ENCODE measurements at places on chromosomes 13 and 19.

DNA sequence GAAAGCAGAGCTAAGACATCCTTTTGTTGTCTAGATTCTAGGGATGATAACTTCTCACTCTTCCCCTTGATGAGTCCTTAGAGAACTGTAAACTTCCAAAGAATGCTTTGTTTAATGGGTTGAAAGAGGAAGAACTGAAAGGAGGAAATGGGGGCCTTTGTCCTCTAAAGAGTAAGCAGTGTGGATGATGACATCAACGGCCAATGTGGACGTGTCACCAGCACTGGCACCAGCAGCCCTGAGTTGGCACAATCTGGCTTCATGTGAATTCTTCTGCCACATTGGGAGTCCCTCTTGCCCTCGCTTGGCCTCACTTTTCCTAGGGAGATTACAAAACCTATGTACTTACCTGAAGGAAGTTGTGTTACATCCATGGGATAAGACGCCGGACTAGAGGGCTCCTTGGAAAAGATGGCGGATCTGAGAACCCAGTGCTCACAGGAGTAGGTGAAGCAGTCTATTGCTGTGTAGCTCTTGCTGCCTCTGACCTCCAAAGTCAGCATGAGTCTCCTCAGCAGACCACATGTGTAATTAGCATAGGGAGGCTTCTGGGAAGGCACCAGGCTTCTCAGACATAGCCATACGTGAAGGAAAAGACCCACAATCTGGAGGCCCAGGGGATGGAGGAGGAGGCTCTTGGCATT lies 62.8 kb downstream of the RGCC start:
- DNase-seq: no peak

- DNase-seq: no peak
These were observed 2.7 kb downstream of the DACH1 start for GRCh38 chr13:71864094-71864985.

- DNase-seq: no peak
These were observed 93.9 kb downstream of the NUFIP1 start for GRCh38 chr13:44895264-44895952.

- DNase-seq: no peak
These were observed 3.1 kb upstream of the UQCRFS1 start for GRCh38 chr19:29216021-29216420.

GRCh38 chr19:19417046-19417445 lies 11.6 kb downstream of the GATAD2A start:
- no peak for DNase-seq

DNA sequence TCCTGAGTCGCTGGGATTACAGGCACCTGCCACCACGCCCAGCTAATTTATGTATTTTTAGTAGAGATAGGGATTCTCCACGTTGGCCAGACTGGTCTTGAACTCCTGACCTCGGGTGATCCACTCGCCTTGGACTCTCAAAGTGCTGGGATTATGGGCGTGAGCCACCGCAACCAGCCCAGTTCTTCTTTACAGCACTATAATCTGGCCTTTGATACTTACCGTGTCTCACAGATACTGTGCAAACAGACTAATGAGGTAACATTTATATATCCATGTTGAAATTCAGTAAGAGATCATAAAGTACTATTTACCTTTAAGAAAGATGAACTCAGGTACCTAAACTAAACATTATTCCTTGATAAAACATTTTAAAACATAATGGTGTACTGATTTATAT lies 121.8 kb upstream of the PRR20A start:
- no peak for DNase-seq

GRCh38 chr13:29589234-29589633 lies 6.3 kb downstream of the SLC7A1 start:
- DNase-seq: no peak

- DNase-seq: no peak
These were observed 4.8 kb downstream of the ABCC4 start for GRCh38 chr13:95296326-95296925.

DNA sequence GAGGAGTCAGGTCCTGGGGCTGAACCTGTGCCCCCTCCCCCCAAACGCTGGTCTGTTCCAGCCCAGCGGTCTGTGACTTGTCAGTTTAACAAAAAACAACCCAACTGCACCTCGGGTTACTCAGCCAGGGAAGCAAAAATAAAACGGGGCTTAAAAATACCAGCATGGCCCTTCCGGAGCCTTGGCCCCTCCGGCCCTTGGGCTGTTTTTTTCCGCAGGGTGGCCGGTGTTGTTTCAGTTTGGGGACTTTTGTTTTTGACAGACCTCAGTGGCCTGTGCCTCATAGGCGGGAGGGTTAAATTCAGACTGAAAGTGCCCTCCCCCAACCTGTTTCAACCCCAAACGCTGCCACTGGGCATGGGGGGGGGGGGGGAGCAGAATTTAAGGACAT lies 4.0 kb downstream of the TCF3 start:
- DNase-seq: no peak

All from GDM1 (cell line).